ENCODE measurements at places on chromosomes 4 and X.

GRCh38 chr4:158996669-158997074, 106.2 kb upstream of the RAPGEF2 start:
- no peak for DNase-seq

- DNase-seq, result no peak
Observed at GRCh38 chrX:97850911-97851310, 967.2 kb downstream of the RPA4 start.

DNA sequence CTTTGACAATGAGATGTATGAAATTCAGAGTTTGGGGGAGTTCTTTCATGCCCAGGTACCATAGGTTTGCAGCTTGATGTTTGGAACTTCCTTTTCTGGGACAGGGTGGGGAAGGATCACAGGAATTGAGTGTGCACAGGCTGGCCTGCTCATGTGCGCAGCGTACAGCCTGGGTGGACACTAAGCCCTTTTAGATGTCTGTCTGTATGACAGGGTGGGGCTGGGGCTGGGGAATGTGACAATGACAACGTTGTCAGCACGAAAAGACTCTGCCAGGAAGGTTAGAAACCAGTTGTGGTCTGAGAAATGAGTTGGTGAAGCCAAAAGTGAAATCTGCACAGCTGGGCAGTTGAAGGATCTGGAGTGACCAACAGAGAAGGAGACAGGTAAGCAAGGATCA, 47.4 kb downstream of the WWC2 start:
- no peak for DNase-seq

DNA sequence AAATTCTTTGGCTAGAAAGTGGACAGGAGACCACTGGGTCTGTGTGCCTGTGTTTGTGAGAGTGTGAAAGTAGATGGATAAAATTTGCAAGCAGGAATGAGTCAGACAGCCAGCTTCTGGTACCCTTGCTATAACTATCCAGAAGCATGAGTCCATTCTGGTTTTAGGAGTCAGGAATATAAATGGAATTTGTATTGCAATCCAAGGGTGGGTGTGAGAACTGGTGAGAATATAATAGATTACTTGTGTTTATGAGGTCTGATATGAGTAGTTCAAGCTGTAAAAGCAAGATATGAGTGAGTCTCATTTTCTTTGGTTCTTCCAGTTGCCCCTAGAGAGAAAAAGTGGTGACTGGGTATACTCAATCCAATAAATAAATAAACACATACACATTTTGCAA, 212.7 kb upstream of the TAPT1 start:
- no peak for DNase-seq

- no peak for DNase-seq
Observed at GRCh38 chr4:183362916-183363542, 40.8 kb upstream of the CLDN24 start.

DNA sequence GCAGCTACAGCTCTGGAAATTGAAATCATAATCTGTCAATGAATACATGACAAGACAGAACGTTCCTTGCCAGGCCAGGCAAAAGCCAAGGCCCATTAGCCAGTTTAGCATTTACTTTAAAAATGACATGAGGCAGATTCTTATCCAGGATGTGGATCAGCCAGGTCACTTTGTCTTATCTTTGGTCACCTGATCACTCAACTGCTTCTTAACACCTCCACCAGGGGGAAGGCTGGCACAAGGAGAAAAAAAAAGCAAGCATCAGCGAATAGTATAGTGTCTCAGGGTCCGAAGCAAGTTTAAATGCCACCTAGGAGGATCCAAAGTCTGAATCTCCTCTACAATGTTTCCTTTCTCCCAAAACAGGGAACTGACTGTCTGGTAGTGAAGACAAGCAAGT, 18.8 kb downstream of the ATP1B4 start:
- DNase-seq, result no peak

GRCh38 chrX:31440546-31440945, 368.7 kb upstream of the FTHL17 start:
- DNase-seq, result no peak

GRCh38 chrX:153474718-153475117, 4.3 kb upstream of the HAUS7 start:
- DNase-seq, result peak; percentile 82

GRCh38 chr4:87239821-87240220, 19.4 kb upstream of the KLHL8 start:
- DNase-seq, result no peak

DNA sequence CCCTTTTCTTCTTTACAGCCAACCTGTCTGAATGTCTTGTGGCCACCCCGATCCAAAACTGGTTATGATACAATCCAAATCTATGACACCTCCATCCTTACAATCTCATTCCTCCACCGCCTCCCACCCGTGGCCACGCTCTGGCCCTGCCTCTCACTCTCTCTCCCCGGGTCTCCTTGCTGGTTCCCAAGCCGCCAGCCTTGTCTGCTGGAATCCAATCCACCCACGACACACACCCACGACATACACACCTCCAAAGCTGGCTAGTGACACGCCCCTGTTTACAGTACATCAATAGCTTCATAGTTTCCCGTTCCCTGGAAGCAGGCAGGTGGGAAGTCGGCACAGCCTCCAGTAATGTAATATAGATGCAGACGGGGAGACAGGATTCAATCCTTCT, 99.0 kb downstream of the WFS1 start:
- DNase-seq, result no peak
